GM19239 (cell line): ENCODE measurements at places on chromosomes 12 and 14.

DNA sequence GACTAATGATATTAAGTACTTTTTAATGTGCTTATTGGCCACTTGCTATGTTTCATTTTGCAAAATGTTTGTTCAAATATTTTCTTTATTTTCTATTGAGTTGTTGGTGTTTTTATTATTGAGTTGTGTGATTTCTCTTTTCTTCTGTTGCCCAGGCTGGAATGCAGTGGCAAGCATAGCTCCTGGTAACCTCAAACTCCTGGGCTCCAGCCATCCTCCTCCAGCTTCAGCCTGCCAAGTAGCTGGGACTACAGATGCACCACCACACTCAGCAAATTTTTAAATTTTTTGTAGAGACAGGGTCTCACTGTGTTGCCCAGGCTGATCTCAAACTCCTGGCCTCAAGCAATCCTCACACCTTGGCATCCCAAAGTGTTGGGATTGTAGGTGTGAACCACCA lies 199.2 kb downstream of the NOVA1 start:
- no peak for DNase-seq

GRCh38 chr14:87626266-87626665 lies 366.7 kb downstream of the GALC start:
- no peak for DNase-seq

- DNase-seq, result no peak
Observed at GRCh38 chr12:19431407-19432308, 7.6 kb upstream of the AEBP2 start.

GRCh38 chr14:92549859-92550230 lies 36.3 kb downstream of the RIN3 start:
- no peak for DNase-seq

DNA sequence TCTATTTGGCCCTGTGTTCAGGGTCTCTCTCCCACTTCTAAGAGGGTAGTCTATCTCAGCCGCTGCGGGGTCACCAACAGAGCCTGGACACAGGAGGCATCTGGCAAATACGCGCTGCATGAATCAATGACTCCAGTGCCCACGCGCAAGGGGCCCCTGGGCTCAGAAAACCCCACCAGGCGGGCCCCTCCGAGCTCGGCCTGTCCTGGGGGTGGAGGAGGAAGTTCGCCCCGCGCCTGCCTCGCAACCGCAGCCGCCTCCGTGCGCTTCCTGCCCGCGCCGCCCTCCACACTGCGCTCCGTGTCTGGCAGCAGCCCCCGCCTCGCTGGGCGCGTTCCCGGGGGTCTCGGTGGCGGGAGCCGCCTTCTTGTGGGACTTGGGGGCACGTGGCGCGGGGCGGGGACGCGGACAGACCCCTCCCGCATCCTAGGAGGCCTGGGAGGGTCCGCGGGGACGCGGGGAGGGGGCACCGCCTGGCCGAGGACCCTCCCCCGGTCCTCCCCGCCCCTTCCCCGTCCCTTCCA lies 811 bp upstream of the FBRSL1 start:
- no peak for DNase-seq

DNA sequence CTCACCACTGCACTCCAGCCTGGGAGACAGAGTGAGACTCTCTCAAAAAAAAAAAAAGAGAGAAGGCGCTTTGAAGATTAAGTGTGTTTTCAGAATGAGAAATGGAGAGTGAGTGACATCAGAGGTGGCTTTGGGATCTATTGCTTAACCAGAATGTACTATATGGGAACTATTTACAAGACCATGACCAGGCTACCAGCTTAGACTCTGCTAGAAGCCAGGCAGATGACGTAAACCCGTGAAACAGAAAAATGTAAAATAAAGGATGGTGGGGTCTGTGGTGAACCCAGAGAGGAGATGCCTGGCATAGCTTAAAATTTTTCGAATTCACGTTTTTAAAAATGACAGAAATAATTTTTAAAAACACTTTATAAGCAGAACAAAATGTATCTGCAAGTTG lies 82.0 kb downstream of the IFT43 start:
- DNase-seq, result no peak

- peak; percentile 83 for DNase-seq
Observed at GRCh38 chr12:52005903-52006703, 643 bp upstream of the TAMALIN start.

DNA sequence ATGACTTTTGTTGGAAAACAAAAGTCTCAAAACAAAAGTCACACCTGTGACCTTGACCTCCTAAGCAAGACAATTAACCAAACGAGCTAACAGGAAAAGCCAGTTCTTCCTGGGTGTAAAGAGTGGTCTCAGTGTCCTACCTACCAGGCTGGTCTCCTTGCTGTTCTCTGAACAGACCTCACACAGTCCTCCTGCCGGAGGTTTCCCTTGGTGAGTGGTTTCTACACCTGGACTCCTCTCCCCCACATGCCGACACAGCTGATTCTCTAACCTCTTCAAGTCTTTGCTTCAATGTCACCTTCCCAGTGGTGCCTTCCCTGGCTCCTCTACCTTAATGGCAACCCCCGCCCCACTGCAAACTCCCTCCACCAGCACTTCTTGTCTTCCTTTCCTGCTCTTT lies 238.6 kb downstream of the ZFP36L1 start:
- no peak for DNase-seq

GRCh38 chr12:57717131-57717530 lies 21.4 kb downstream of the AGAP2 start:
- no peak for DNase-seq

- no peak for DNase-seq
Observed at GRCh38 chr12:32146074-32146873, 39.6 kb downstream of the BICD1 start.

DNA sequence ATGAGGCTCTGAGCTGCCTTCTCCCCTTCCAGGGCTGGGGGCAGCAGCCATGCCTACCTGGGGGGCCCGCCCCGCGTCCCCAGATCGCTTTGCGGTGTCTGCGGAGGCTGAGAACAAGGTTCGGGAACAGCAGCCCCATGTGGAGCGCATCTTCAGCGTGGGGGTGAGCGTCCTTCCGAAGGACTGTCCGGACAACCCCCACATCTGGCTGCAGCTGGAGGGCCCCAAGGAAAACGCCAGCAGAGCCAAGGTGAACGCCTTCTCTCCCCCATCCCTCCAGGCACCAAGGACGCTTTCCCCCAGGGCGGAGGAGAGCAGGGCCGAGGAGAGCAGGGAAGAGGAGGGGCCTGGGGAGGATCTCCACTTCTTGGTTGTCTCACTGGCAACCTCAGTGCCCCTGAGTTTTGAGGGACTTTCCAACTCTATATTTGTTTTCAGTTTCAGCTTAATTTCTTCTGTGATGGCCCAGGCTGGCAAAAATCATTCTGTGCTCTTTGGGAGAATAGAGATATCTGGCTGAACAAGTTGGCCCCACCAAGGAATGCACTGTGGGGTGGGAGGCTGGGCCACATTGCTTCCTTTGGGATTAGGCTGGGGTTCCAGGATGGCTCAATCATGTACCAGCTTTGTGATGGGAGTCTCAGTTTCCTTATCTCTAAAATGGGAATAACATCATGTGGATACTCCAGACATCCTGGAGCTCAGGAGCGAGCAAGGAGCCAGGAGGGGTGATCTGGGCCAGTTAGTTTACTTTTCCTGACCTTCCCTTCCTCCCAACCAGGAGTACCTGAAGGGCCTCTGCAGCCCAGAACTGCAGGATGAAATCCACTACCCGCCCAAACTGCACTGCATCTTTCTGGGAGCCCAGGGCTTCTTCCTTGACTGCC lies 1.2 kb downstream of the KHNYN start:
- peak; percentile 50 for DNase-seq

DNA sequence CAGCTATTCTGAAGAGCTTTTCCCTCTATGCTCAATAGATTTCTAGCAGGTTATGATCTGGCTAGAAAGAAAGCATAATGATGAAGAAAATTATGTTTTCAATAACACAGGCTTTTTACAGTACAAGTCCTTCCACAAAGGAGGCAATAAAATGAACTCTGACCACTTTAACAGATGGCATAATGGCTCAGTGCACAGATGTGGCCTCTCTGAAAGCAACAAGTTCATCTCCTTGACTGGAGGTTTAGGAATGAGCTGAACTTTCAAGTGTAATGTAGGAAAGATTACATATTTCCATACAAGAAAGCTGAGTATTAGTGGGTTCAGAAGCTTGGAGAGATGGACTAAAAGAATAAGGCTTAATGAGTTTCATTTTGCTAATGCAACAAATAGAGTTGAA lies 147.4 kb downstream of the EFCAB11 start:
- no peak for DNase-seq
